Left kidney (tissue), 8 donors: ENCODE measurements at places on chromosomes 13 and 19. TPM values are rescaled to one million over a fixed set of nuclear protein-coding genes. Genes with fewer than 3 reads are reported as not detected.

Gene ZNF850
- 5.7 TPM for polyA plus RNA-seq

Gene CKM
- polyA plus RNA-seq: 0.38 TPM

Gene DNMT1
- 160 TPM for polyA plus RNA-seq

Gene LAIR1
- 3.2 TPM for polyA plus RNA-seq

Gene NCR1
- 0.37 TPM for polyA plus RNA-seq

Gene ETV2
- 0.60 TPM for polyA plus RNA-seq

Gene SULT2B1
- 0.38 TPM for polyA plus RNA-seq
